ENCODE measurements at places on chromosomes 4 and X.

GRCh38 chr4:22471419-22471818, 44.4 kb downstream of the ADGRA3 start:
- no peak for DNase-seq

GRCh38 chrX:140933016-140933415, 69.4 kb upstream of the SPANXB1 start:
- DNase-seq = no peak

DNA sequence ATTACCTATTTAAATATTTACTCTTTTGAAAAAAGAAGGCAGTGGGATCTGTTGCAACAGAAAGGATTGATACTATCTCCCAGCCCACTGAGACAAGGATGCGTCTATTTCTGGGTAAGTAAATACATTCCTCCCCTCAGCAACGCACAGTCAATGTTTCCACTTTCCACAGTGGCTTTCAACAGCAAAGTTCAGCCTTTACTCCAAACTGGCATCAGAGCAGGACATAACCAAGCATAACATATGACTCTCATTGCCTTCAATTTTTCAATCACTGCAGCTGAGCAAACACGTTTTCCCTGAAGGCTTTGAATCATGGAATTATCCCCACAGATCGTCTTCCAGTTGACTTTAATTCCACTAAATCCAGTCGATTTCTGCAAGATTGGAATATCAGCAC, 160.3 kb upstream of the FRG1 start:
- no peak for DNase-seq

DNA sequence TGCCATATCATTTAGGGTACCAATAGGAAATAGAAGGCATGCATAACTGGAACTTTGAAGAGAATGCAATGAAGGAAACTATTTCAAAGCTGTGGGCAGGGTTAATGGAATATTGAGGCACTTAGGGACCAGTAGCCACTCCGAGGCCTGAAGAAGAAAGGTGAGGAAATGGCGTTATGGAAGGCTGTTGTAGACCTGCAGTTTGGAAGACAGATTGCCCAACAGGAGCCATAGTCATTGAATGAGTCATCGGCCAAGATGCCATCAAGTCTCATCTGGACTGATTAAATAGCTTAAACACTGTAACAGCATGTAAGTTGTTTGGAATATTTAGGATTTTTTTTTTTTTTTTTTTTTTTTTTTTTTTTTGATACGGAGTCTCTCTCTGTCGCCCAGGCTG, 11.6 kb downstream of the CXCL13 start:
- DNase-seq = no peak

DNA sequence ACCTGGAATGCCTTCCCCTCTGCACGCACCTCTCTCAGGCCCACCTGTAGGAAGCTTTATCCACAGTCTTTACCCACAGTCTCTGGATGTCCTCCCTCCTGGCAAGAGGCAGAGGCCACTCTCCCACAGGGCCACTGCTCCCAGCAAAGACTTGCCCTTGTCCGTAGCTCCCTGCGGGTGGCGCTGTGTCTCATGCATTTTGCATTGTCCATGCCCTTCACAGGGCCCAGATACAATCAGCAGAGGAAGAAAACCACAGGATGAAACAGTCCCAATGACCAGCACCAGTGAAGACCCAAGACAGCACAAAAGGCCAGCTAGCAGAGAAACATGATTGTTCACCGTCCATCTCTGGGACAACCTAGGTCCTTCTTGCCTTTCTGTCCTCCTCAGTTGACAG, 2.1 kb upstream of the NSG1 start:
- DNase-seq = no peak

- no peak for DNase-seq
Measured at GRCh38 chrX:9180623-9181022, 146.7 kb upstream of the FAM9B start.

DNA sequence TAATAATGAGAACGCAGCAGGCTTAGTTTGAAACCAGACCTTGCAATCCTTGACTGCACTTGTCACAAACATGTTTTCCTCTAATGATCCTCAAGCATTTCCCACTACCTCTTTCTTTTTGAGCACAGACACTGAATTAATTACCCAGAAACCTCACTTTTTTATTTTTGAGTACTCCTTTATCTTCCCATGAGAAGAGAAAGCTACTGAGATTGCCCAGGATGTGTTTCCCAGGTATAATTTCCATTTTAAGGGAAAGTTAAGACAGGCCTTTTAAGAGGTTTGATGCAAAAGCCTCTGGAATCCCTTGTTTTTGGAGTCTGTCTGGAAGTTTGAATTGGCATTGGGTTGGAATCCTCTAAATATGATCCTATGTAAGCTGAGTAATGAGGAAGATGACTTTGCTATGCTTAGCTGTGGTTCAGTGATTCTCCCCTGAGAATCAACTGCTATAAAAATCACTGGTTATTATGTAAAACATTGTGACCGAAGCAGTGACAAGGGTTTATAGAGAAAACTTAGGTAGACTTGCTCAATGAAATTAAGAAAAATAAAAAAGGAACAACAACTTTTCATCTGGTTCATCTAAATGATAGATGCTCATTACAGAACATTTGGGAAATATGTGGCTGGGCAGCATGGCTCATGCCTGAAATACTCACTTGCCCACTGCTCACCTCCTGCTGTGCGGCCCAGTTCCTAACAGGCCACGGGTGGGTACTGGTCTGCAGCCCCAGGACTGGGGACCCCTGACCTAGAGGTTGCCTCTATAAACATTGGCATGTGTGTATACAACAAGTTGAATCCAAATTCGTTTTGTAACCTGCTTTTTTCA, 10.8 kb upstream of the RHOH start:
- no peak for DNase-seq

GRCh38 chrX:115392871-115393270, 103.4 kb downstream of the LUZP4 start:
- no peak for DNase-seq

DNA sequence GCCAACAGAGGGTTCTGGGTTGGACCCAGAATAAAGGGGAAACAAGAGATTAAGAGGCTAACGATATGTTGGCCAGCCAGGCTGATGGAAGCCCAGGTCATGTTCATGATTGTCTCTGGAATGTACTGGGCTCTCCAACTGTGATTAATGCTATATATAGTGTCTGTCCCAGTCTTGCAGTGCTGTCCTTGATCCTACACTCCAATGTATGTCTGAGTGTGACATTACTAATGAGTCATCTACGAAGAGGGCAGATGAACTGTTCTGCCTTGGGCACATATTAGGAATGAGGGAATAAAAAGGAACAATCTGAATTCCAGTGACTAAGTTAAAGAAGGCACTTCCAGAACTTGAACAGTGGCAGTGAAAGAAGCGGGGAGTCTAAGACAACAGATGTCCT, 142.1 kb downstream of the PDGFRA start:
- DNase-seq = no peak

- DNase-seq = no peak
Measured at GRCh38 chrX:48833542-48834138, 1.8 kb downstream of the PCSK1N start.

- DNase-seq = no peak
Measured at GRCh38 chrX:153450949-153451277, 5.1 kb upstream of the TREX2 start.

GRCh38 chrX:2549876-2550275, 49.1 kb upstream of the DHRSX start:
- no peak for DNase-seq

DNA sequence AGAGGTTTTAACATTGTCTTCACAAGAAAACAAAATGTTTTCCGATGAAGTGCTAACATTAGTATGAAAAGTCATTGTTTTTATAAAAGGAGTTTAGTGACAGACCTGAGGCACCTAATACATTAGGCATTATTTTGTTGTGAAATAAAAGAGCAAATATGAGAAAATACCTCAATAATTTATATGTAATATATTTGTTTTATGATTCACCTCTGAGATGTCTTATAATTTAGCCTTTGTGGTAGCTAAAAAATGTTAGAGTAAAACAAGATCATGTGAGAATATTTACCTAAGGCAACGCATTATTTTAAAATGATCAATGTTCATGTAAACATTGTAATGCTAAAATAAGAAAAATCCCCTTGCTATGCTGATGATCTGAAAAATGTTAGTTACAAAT, 100.9 kb upstream of the WDFY3 start:
- no peak for DNase-seq

- DNase-seq = no peak
Measured at GRCh38 chrX:9163214-9163709, 129.3 kb upstream of the FAM9B start.

DNA sequence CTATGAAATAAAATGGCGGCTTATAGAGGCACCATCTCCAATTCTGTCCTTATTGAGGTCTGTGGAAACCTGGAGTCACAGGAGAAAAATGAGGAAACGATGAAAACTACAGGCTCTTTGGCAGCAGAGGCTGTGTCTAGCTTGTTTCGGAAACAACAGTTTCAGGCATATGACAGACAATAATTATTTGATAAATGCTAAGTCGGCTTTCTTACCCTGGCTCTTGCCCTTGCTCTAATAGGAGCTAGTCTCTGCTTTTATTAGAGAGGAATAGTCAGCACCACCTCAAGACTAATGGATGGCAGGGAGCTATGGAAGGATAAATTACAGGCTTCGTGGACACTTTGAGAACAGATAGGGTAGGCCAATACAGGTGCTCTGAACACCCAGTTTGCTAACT, 24.3 kb downstream of the HADH start:
- no peak for DNase-seq

- no peak for DNase-seq
Measured at GRCh38 chr4:118842055-118842454, 6.1 kb upstream of the SEC24D start.

GRCh38 chr4:152258804-152259708, 276.8 kb downstream of the FBXW7 start:
- DNase-seq = no peak

GRCh38 chr4:171017593-171017992, 795.6 kb upstream of the GALNTL6 start:
- DNase-seq = no peak

DNA sequence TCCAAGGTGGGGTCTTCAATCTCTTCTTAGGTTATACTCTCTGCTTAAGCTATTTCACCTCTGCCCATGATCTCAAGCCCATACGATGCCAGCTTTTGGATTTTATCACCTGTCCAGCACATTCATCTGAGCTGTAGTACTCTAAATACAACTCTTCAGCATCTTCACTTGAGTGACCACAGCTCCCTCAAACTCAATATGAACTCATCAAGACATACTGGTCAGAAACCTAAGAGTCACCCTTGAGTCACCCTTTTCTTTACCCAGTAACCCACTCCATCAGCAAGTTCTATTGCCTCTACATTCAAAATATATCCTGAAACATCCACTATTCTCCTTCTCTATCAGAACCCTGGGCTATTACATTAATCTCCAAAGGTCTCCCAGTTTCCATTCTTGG, 69.4 kb downstream of the DCHS2 start:
- DNase-seq = no peak

- DNase-seq = no peak
Measured at GRCh38 chr4:70158576-70158975, 4.5 kb downstream of the PRR27 start.

GRCh38 chr4:181376058-181376457, 867.1 kb upstream of the TENM3 start:
- no peak for DNase-seq

- DNase-seq = no peak
Measured at GRCh38 chr4:534576-535151, 35.7 kb downstream of the PIGG start.

DNA sequence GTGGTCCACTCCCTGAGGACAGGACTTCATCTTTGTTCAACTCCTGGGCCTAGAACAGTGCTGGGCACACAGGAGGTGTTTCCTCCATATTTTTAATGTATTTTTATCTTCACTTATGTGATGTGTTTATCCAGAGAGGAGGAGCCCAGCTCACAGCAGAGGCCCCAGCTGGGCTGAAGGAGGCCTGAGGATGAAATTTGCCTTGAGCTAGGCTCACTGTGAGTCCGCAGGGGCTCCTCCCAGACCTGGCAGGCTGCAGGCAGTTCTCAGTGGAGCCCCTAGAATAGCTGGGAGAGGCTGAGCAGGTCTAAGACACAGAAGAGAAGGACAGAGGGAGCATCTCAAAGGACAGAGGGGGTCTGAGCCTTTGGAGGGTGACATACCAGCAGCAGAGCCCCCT, 26.8 kb downstream of the C4orf50 start:
- DNase-seq = no peak

GRCh38 chr4:110025056-110025455, 112.4 kb downstream of the EGF start:
- no peak for DNase-seq

DNA sequence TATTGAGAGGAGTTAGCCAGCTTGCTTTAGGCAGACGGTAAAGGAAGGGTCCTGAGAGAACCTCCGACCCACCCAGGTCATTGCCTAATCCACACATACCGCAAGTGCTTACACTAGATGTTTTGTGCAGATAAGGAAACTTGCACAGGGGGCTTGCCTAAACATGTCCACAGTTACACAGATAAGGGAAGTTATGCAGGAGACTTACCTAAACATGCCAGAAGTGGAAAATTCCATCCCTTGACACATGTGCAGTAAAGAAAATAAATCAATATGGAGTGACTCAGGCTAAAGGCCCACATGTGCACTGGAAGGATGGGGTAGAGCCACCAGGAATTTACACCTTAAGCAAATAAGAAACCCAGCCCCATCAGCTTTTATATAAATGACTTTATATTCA, 232.8 kb upstream of the HDX start:
- DNase-seq = no peak

GRCh38 chr4:165874072-165874790, 1.2 kb downstream of the TLL1 start:
- DNase-seq = no peak

- no peak for DNase-seq
Measured at GRCh38 chr4:2794486-2795299, 1.8 kb downstream of the SH3BP2 start.

GRCh38 chr4:95831166-95831565, 8.7 kb upstream of the PDHA2 start:
- no peak for DNase-seq

- no peak for DNase-seq
Measured at GRCh38 chr4:20698382-20698781, 1.9 kb upstream of the PACRGL start.

DNA sequence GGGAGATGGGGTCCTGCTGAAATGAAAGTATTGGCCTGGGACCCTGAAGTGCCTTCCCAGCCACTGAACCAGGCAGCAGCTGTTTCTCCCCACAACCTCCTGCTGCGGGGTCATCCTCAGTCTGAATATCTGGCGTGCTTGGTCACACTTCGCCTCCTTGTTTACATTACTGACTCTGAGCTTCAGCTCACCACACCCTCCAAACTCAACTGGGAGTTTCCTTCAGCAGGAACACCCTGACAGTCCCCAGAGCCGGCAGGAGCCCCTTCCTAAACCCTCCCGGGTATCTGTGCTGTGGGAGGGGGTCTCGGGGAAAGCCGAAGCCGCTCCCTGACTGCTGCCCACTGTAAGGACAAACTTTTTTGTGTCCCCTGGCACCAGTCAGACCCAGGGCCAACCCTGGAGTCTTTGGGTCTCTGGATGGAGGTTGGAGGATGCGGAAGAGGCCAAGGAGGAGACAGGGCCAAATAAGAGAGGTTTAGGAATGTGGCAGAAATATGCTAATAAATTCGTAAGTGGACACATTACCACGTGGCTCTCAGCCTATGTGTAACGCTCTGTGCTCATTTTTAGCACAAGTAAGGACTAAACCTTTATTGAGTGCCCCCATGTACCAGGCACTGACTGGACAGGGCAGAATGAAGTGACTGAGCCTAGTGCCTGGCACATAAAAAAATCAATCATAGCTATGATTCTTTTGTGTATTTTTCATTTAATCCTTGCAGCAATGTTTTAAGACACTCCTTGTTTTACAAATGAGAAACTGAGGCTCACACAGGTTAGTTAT, 20.7 kb downstream of the FHDC1 start:
- DNase-seq = no peak

All from GM12891 (cell line).